Stomach (tissue), 19 donors: ENCODE measurements at places on chromosomes 13 and 19. TPM values are rescaled to one million over a fixed set of nuclear protein-coding genes. Genes with fewer than 3 reads are reported as not detected.

GRCh38 chr13:50396001-50396400, 380.8 kb downstream of the KCNRG start:
- H3K4me3 ChIP-seq = no peak overlapping the region
- DNase-seq = no peak
- H3K36me3 ChIP-seq = no peaks in the 10 kb centered on the region

- H3K27ac ChIP-seq = no peak overlapping the region
- H3K36me3 ChIP-seq = no peaks in the 10 kb centered on the region
- H3K4me1 ChIP-seq = no peaks in the 10 kb centered on the region
These were observed 113.4 kb upstream of the UQCRFS1 start for GRCh38 chr19:29326351-29326750.

DNA sequence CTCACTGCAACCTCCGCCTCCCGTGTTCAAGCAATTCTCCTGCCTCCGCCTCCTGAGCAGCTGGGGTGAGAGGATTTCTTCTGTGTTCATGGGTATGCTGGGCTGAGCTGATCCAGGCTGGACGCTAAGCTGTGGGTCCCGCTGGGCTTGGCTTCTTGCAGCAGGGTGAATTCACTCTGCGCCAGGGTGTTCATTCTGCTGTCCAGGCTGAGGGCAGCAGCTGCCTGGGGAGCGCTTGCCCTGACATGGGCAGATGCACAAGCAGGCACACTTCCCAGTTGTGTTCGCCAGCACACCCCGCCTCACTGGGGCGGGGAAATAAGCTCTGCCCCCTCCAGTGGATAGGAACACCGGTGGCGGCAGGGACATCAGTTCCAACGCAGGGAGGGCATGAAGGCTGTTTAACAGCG, 7.3 kb upstream of the INAFM1 start:
- no peak overlapping the region for H3K27ac ChIP-seq
- peaks cover 4% of the 10 kb centered on the region for H3K4me1 ChIP-seq
- H3K4me3 ChIP-seq = no peak overlapping the region
- no peaks in the 10 kb centered on the region for H3K27me3 ChIP-seq
- no peak for DNase-seq

- H3K4me1 ChIP-seq = no peaks in the 10 kb centered on the region
- H3K27me3 ChIP-seq = no peaks in the 10 kb centered on the region
- no peak for DNase-seq
- H3K4me3 ChIP-seq = no peak overlapping the region
These were observed 714.5 kb downstream of the UQCRFS1 start for GRCh38 chr19:28498404-28498976.

The C19orf18 gene
- not detected for total RNA-seq

The ZNF829 gene
- total RNA-seq = 0.58 TPM
